Uterine smooth muscle cell (primary cell): ENCODE measurements at places on chromosomes 6 and 20. TPM values are rescaled to one million over a fixed set of nuclear protein-coding genes. Genes with fewer than 3 reads are reported as not detected.

Gene CALHM5
- total RNA-seq: 1.00 and 3.0 TPM in 2 replicates

Gene DYNLRB1
- total RNA-seq: 24.1 and 26.0 TPM in 2 replicates

Gene ITPR3
- 55.4 and 86.4 TPM in 2 replicates for total RNA-seq

Gene TMEM14C
- 89.1 and 133 TPM in 2 replicates for total RNA-seq

Gene DSTN
- total RNA-seq: 306 and 314 TPM in 2 replicates

Gene HLA-DRB5
- total RNA-seq: not detected in 2 replicates
